GM23248 (cell line): ENCODE measurements at places on chromosomes 2 and 18. TPM values are rescaled to one million over a fixed set of nuclear protein-coding genes. Genes with fewer than 3 reads are reported as not detected.

GRCh38 chr2:120300385-120300784, 45.6 kb upstream of the INHBB start:
- no peak for DNase-seq

- peak; percentile 80 for DNase-seq
These were observed 125.5 kb downstream of the ATAD2B start for GRCh38 chr2:23801396-23801795.

GRCh38 chr2:74441690-74442482, at the start of gene RTKN:
Gene RTKN, minus strand, starts transcription at chr2:74441937. Its CDS starts 121 bp downstream, at chr2:74441816.
- peak; percentile 41 for DNase-seq

GRCh38 chr2:229118336-229118735, 152.8 kb downstream of the PID1 start:
- DNase-seq, result no peak

DNA sequence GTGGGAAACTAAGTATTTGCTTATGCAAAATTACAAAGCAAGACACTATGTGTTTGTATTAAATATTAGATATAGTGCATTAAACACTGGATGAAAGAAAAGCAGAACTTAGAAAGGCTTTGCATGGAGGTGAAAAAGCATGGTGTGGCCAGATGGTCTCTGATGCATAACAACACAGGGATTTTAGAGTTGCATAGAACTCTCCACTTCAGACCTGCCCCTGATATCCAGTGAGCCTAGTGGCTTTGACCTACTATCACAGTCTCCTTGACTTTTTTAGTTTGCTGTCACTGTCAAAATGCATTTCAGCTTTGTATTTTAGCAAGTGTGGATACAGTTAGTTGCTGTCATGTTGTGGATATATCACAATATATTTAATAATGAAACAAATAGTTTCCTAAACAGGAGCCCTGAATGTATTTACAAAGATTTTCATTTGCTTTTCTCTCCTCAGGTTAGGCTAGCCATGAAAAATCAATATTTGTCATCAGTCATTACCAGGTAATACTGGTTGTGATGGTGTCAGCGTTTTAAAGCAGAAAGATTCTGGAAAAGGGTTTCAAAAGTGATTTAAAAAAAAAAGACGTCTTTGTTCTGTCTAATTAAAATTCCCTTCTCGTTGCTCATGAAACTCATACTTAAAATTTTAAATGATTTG, 5.2 kb downstream of the CSRNP3 start:
- DNase-seq, result no peak

Gene PSD4
- 2.8 and 6.1 TPM in 2 replicates for total RNA-seq
